Forelimb muscle (tissue), 1 donor: ENCODE measurements at places on chromosomes 16 and 17.
A peak's percentile ranks its signal among the peaks of the same experiment; 100 is the strongest.

- DNase-seq = no peak
These were observed 11.0 kb upstream of the KATNB1 start for GRCh38 chr16:57724531-57724930.

DNA sequence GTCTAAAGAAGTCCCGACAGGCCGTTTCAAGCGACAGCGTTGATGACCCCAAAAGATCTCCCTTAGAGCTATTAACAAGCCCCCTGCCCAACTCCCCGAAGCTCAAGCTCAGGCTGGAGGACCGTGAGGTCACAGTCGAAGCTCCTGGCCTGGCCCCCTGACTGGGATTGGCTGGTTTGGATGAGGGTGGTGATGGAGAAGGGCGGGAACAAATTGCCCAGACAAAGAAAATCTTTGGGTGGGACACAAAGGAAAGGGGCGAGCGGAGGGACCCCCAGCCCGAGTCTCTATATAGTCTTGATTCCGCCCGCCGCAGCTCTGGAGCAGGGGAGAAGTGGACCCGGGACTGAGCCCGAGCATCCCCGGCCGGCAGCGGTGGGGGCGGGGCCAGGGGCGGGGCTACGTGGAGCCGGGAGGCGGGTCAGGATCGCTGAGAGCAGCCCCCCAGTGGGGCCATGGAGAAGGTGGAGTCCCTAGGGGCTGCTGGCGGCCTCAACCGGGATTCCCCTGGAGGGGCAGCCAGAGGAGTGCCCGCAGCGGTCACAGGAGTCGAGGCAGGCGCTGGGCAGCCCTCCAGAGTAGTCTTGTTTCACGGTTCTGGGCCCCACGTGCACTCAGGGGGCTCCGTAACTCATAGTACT is 982 bp upstream of the NEURL4 start:
- peak; percentile 71 for DNase-seq

DNA sequence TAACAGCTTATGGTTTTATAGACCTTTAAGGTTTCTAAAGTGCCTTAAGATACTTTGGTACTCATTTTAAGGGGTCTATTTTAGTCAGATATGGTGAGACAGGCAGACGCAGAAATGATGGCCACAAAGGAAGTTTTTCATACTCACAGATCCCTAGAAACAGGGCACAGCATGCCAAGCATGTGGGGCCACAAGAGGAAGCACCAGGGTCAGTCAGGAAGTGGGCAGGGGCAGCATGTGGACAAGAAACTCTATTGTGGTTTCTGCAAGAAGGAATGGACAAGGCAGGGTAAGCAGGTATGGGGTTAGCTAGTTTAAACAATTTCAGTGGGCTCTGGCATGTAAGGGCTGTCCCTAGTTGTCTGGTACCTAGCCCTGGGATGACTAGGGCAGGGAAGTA is 8.5 kb downstream of the EFCAB3 start:
- DNase-seq = no peak

DNA sequence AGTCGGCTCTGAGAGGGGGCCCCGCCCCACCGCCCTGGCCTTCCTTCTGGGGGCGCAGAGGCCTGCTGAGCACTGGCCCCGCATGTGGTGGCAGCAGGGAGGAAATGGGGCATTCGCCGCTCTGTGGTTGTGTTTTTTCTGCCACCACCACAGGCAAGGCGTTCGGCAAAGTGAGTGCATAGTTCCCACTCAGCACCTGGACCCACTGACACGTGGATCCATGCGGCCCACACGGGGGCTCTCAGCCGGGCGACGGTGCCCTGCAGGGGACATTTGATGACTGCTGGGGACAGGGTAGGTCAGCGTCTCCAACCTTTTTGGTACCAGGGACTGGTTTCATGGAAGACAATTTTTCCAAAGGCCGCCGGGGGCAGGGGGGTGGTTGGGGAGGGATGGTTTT is 70.9 kb downstream of the ENGASE start:
- DNase-seq = no peak

DNA sequence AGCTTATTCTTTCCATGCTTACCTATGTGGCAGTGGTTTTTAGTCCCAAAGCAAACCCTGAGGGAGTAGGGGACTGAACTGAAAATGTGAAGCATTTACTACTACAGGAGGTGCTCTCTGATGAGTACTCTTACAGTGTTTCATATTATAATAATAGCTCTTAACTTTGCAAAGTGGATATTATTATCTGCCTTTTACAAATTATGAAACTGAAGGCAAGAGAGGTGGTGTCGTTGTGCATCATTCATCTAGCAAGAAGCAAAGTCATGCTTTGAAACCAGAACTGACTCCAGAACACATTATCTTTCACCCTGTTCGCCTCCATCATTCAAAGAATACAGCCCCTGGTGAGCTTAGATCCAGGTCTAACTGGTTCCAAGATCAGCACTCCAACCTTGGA is 8.2 kb upstream of the KCNH6 start:
- DNase-seq = no peak
